Left ventricle myocardium inferior (tissue), 1 donor: ENCODE measurements at places on chromosomes 4 and X.

DNA sequence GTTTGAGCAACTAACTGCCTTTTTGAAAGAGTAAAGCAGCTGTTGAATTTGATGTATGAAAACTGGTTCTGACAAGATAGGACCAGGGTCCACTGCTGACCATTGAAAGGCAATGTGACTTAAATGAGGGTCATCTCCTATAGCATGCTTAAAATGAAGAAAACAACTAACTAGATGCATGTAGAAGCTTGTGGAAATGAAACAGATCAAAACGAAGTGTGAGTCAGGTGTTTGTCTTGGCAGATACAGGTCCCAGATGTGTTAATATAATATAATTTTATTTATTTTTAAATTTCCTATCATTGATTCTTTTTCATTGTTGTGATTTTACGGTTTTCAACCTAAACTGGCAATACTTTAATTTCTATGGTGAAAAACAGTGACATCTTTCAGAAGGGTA lies 83.6 kb downstream of the ATOH1 start:
- H3K36me3 ChIP-seq, result no peaks in the 10 kb centered on the region
- DNase-seq, result no peak
- no peak overlapping the region for H3K4me3 ChIP-seq

DNA sequence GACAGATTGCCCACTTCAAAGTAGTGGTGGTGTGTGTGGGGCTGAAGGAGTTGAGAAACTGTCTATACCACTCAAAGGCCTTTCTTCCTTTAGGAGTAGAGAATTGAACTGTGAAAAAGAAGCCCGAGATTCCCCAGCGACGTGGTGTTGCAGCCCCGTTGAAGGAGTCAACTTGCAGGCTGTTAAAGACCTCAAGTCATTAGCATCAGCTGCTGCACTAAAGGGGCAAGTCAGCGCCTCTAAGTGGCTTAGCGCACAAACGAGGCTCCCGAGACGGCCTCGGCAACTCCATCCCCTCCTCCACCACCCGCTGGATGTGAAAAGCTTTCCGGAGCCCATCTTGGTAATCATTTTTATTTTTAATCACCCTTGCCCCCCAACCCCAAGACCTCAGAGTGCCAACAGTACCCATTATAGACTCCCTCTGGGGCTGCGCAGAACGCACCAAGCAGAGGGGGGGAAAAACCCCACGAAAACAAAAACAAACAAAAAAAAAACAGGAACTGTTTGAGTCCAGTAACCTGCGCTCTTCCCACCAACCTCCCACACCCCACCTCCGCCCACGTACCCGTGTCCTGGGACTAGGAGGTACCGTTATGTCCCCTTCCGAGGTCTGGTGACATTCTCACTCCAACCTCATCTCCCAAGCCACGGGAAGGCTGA lies 913 bp upstream of the PRDM8 start:
- H3K27ac ChIP-seq, result no peak overlapping the region
- H3K36me3 ChIP-seq, result no peaks in the 10 kb centered on the region
- no peak for DNase-seq
- H3K4me1 ChIP-seq, result peaks cover 17% of the 10 kb centered on the region

DNA sequence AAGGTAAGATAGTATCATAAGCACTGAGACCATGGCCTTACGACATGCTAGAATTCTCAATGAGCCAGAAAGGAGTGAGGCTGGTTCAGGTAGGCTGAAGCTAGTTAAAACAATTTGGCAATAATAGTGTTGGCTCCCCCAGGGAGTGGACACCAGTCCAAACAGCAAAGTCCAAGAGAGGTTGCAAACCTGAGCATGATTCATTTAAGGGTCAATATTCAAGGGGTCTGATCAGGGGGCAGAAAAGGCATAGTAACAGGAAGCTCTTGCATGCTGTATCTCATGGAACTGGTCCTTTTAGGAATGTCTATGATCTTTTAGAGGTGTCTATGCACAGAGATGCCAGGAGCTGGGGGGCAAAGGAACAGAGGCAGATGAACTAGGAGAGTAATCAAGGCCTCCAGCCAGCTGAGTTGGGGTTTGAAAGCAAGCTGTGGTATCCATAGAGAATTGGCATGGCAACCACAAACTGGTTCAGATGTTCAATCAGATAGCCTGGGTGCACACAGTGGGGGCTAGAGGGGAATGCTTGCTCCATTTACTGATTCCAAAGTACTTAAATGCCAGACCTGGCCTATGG lies 5.1 kb downstream of the GJB1 start:
- no peaks in the 10 kb centered on the region for H3K4me1 ChIP-seq
- DNase-seq, result no peak
- H3K27me3 ChIP-seq, result no peaks in the 10 kb centered on the region
- no peaks in the 10 kb centered on the region for H3K36me3 ChIP-seq

DNA sequence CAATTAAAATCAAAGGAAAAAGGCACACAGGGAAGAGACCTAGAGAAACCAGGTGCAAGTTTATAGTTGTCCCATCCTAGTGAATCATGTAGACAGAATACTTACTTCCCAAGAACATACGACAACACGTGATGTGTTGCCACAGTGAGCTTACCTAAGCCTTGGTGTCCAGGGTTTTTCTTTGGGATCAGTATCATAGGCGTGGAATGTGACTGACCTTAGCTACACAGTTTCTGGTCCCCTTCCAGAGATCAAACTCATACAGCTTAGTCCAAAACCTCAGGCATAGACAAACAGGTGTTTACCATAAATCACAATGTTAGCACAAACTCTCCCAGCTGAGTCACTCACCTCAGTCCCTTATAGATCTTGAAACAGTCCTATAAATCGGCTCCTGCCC lies 17.7 kb downstream of the SLC25A31 start:
- no peak overlapping the region for H3K4me3 ChIP-seq
- no peaks in the 10 kb centered on the region for H3K4me1 ChIP-seq

- no peaks in the 10 kb centered on the region for H3K36me3 ChIP-seq
- no peak overlapping the region for H3K27ac ChIP-seq
- peaks cover 3% of the 10 kb centered on the region for H3K4me1 ChIP-seq
- no peak for DNase-seq
Measured at GRCh38 chr4:123380728-123381716, 15.6 kb upstream of the SPRY1 start.

DNA sequence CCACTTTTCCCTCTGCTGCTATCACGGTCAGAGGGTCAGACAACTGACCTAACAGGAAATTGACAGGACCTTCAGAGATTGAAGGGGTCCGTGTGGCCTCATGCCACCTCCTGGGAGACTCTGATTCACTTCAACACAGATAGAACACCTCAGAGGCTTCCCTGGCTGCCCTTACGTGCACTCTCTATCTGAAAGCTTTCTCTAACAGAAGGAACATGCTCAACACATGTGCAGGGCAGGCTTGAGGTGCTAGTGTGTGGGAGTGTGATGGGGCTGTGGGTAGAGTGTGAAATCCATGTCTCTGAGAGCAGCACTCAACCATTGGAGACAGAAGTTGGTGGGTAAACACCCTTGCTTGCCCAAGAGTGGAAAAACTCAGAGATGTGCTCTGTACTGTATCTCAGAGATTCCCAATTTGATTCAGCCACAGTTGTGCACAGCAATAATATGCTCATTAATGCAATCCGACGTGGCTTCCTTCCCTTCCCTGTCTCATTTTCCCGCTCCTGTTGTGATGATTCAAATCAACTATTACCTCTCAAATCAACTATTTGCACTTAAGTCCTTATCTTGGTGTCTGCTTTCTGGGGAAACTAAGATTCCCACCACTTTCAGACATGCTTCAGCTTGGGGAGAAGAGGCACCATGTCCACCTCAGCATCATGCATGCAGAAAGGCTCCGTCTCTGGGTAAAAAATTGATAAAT lies 62.0 kb upstream of the MAGEB2 start:
- H3K36me3 ChIP-seq, result no peaks in the 10 kb centered on the region
- no peak overlapping the region for H3K27ac ChIP-seq
- H3K4me1 ChIP-seq, result no peaks in the 10 kb centered on the region

- DNase-seq, result no peak
- H3K27me3 ChIP-seq, result no peaks in the 10 kb centered on the region
- H3K36me3 ChIP-seq, result no peaks in the 10 kb centered on the region
Measured at GRCh38 chrX:132015875-132016274, 7.2 kb upstream of the STK26 start.

GRCh38 chrX:105754286-105754964 lies 67.9 kb upstream of the NRK start:
- no peaks in the 10 kb centered on the region for H3K4me1 ChIP-seq
- no peaks in the 10 kb centered on the region for H3K36me3 ChIP-seq
- no peak for DNase-seq

- no peak overlapping the region for H3K27ac ChIP-seq
- DNase-seq, result no peak
- no peaks in the 10 kb centered on the region for H3K36me3 ChIP-seq
- H3K27me3 ChIP-seq, result peaks cover 7% of the 10 kb centered on the region
Measured at GRCh38 chrX:103063191-103063845, 653 bp downstream of the BEX1 start.

- H3K36me3 ChIP-seq, result no peaks in the 10 kb centered on the region
- H3K27ac ChIP-seq, result peak overlapping the region; percentile 27
- no peaks in the 10 kb centered on the region for H3K4me1 ChIP-seq
- DNase-seq, result no peak
Measured at GRCh38 chrX:120769576-120770341, 105.9 kb downstream of the CT47B1 start.

GRCh38 chrX:22296871-22297270 lies 24.2 kb downstream of the CBLL2 start:
- DNase-seq, result no peak
- H3K27me3 ChIP-seq, result no peaks in the 10 kb centered on the region

DNA sequence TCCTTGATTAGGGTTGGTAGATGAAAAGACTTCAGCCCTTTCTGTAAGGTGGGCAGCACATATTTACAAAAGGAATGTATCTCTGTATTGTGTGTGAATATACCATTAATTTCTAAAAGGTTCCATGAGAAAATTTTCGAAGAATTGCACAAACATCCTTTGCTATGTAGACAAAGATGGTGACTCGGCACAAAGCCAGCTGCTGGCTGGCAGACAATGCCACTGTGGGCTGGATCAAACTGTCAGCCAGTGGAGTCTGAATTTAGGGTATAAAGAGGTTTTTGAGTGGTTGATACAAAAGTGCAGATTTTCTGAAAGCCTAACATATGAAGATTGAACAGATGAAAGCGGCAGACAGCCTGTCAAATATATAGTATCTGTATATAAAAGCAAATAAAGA lies 5.6 kb upstream of the TXK start:
- no peaks in the 10 kb centered on the region for H3K27me3 ChIP-seq
- H3K4me3 ChIP-seq, result no peak overlapping the region
- peaks cover 7% of the 10 kb centered on the region for H3K36me3 ChIP-seq
- no peaks in the 10 kb centered on the region for H3K4me1 ChIP-seq
- no peak overlapping the region for H3K27ac ChIP-seq

DNA sequence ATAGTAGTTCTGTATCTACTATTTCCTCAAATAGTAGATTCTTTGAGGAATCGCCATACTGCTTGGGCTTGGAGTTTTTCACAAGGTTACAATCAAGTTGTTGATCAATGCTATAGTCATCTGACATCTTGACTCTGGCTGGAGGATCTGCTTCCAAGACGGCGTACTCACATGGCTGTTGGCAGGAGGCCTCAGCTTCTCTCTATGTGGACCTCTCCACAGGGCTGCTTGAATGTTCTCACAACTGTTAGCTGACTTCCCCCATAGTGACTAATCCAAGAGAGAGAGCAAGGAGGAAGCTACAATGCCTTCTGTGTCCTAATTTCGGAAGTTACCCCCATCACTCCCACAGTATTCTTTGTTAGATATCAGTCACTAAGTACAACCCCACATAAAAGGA lies 10.3 kb downstream of the EGFL6 start:
- no peaks in the 10 kb centered on the region for H3K36me3 ChIP-seq
- no peaks in the 10 kb centered on the region for H3K27me3 ChIP-seq
- H3K4me1 ChIP-seq, result no peaks in the 10 kb centered on the region
- no peak for DNase-seq

- no peak for DNase-seq
- H3K4me1 ChIP-seq, result no peaks in the 10 kb centered on the region
- no peak overlapping the region for H3K27ac ChIP-seq
- H3K27me3 ChIP-seq, result no peaks in the 10 kb centered on the region
- H3K36me3 ChIP-seq, result no peaks in the 10 kb centered on the region
- H3K4me3 ChIP-seq, result no peak overlapping the region
Measured at GRCh38 chrX:71475785-71476540, 56.9 kb upstream of the OGT start.

- DNase-seq, result no peak
- no peak overlapping the region for H3K4me3 ChIP-seq
- no peaks in the 10 kb centered on the region for H3K27me3 ChIP-seq
- peak overlapping the region; percentile 46 for H3K27ac ChIP-seq
- H3K4me1 ChIP-seq, result peaks cover 32% of the 10 kb centered on the region
Measured at GRCh38 chrX:130893356-130894085, 9.5 kb downstream of the ENOX2 start.

DNA sequence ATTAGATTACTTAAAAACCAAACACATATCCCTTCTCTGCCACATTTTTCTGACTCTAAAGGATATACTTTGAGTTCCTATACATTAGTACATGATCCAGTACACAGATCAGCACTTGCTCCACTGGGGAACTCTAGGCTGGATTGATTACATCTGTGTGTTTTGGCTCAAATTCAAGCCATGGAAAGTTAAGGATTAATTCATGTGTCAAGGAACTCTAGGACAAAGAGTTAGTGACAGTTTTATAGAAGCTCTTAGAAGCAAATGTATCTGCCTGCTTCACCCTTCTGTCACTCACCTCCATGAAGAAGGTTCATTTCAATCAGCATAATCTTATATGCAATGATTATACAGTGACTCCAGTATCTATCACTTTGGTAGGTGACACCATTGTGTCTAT lies 43.2 kb downstream of the SCFD2 start:
- no peaks in the 10 kb centered on the region for H3K27me3 ChIP-seq
- H3K36me3 ChIP-seq, result no peaks in the 10 kb centered on the region
- no peak overlapping the region for H3K4me3 ChIP-seq
- H3K27ac ChIP-seq, result no peak overlapping the region

- H3K4me1 ChIP-seq, result no peaks in the 10 kb centered on the region
- H3K27ac ChIP-seq, result no peak overlapping the region
- H3K27me3 ChIP-seq, result no peaks in the 10 kb centered on the region
- no peak overlapping the region for H3K4me3 ChIP-seq
Measured at GRCh38 chrX:70979136-70979762, 48.4 kb upstream of the SLC7A3 start.

GRCh38 chrX:37871626-37872302 lies 24.4 kb upstream of the DYNLT3 start:
- peak; percentile 11 for DNase-seq
- H3K4me1 ChIP-seq, result no peaks in the 10 kb centered on the region
- H3K36me3 ChIP-seq, result no peaks in the 10 kb centered on the region
- no peak overlapping the region for H3K27ac ChIP-seq
- H3K27me3 ChIP-seq, result no peaks in the 10 kb centered on the region

GRCh38 chr4:19969492-19969891 lies 282.2 kb upstream of the SLIT2 start:
- no peaks in the 10 kb centered on the region for H3K27me3 ChIP-seq
- H3K27ac ChIP-seq, result no peak overlapping the region
- H3K4me1 ChIP-seq, result no peaks in the 10 kb centered on the region
- no peak for DNase-seq

GRCh38 chr4:82696117-82696860 lies 102.3 kb downstream of the SCD5 start:
- no peak overlapping the region for H3K4me3 ChIP-seq
- H3K4me1 ChIP-seq, result peaks cover 9% of the 10 kb centered on the region
- no peaks in the 10 kb centered on the region for H3K36me3 ChIP-seq
- H3K27ac ChIP-seq, result no peak overlapping the region

GRCh38 chr4:76198411-76199237 lies 15.0 kb downstream of the SCARB2 start:
- peak; percentile 46 for DNase-seq
- H3K4me1 ChIP-seq, result peaks cover 91% of the 10 kb centered on the region
- H3K27ac ChIP-seq, result peak overlapping the region; percentile 74
- peak overlapping the region; percentile 2 for H3K4me3 ChIP-seq
- H3K36me3 ChIP-seq, result peaks cover 12% of the 10 kb centered on the region
